ENCODE measurements at places on chromosomes 16 and 17.

DNA sequence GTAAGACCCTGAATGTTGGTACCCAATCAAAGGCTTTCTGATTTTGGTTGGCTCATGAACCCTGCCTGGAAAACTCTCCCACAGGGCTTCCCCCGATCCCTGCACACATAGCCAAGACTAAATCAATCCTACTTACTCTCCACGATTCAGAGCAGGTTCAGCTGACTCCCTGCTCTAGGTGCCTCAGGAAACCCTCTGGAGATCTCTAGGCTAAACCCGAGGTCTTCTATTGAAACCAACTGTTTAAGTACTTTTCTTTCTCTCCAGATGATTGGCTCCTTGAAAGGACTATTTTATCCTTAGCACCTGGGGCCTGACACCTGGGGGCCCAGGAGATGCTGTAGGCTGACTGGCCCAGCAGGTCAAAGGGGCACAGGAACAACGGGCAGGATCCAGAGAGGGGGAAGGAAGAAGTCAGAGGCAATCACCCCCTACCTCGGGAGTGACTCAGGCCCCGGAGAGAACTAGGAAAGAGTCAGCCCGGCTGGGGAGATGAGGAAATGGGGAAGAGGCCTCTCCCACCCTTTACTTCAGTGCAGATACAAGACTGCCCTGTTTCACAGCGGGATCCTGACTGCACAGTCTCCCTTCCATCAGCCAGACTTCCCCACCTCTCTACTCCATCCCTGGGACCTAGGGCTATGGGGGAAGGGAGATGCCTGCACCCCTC, 2.0 kb downstream of the TBC1D10B start:
- DNase-seq, result no peak

DNA sequence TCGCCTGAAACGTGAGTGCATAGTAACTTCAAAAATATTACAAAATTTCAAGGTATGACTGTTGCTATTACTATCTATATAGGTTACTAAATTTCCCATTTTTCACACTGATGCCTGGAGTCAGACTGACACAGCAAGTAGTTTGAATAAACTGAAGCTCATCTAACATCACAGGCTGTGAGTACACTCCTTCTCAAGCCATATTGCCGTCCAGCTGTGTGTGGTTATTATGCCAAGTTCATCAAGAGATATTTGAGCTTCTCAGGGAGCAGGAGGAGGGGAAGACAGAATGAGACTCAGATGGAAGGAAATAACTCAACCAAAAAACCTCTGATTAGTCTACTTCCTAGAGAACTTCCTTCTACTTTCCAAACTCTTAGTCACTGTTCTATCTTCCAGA, 473.9 kb downstream of the TOX3 start:
- no peak for DNase-seq

DNA sequence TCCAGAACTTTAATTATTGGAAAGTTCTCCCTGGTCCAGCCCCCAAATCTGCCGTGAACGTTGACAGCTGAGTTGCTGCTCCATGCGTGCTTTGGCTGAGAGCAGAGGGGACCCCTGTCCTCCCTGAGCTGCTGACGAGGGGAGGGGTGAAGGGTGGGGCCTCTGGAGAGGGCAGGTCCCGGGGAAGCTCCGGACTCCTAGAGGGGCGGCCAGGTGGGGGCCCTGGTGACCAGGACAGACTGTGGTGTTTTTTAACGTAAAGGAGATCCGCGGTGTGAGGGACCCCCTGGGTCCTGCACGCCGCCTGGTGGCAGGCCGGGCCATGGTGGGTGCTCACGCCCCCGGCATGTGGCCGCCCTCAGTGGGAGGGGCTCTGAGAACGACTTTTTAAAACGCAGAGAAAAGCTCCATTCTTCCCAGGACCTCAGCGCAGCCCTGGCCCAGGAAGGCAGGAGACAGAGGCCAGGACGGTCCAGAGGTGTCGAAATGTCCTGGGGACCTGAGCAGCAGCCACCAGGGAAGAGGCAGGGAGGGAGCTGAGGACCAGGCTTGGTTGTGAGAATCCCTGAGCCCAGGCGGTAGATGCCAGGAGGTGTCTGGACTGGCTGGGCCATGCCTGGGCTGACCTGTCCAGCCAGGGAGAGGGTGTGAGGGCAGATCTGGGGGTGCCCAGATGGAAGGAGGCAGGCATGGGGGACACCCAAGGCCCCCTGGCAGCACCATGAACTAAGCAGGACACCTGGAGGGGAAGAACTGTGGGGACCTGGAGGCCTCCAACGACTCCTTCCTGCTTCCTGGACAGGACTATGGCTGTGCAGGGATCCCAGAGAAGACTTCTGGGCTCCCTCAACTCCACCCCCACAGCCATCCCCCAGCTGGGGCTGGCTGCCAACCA, at the start of gene MC1R:
MC1R (plus strand) TSS at position 410 of the 895 bp plus-strand sequence; CDS start at position 807, 397 bp downstream.
- no peak for DNase-seq

DNA sequence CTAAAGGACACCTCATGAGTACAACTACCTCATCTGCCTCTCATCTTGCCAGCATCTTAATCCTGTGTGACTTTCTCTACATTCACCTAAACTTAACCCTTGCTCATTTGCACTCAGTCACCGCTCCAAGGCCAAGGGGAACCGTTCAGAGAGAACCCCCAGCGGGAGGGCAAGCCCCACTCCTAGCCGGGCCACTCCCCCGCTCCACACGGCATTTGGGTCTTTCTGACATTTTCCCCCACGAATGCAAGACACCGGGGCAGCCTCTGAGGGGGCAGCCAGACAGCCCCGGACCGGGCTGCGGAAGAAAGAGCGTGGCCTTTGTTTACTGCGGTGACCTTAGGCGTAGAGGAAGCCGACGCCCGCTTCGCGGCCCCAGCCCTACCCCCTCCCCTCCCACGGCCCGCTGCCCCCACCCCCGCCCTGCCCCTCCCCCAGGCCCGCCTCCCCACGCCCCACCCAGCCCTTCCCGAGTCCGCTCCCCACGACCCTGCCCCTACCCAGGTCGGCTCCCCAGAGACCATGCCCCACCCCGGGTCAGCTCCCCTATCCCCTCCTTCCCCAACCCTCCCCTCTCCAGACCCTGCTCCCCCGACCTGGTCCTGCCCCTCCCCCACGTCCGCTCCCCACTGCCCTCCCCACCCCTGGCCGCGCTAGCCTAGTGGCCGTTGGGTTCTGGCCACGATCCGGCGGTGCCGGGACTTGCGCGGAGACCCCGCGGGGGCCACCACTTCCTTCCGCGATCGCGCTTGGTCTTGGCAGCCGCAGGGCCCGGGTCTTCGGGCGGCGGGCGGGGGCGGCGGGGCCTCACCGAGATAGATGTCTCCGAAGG, 789 bp downstream of the CSNK1D start:
- DNase-seq, result peak; percentile 53

- no peak for DNase-seq
Measured at GRCh38 chr16:49755716-49756505, 100.0 kb downstream of the ZNF423 start.

- DNase-seq, result no peak
Measured at GRCh38 chr17:39679521-39680192, 8.2 kb downstream of the PGAP3 start.

- DNase-seq, result no peak
Measured at GRCh38 chr17:26818736-26819135, 475.2 kb upstream of the WSB1 start.

- no peak for DNase-seq
Measured at GRCh38 chr16:87583453-87584131, 18.7 kb upstream of the JPH3 start.

DNA sequence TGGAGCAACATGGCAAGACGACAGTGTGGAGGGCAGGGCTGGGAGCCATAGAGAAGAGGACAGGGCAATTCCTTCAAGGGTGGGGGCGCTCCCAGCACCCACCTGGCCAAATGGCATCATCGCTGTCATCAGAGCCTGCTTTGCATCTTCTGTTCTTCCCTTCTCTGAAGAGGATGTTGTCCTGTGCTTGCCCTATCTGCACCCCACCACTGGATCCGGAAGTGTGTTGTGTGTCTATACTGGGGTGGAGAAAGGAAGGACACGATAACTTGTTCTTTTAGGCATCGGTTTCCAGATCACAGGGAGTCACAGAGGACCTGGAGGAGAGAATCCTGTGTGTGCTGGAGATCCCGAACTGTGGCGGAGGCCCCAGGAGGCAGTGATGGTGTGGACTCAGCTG, 25.7 kb upstream of the ANKRD40CL start:
- DNase-seq, result no peak

DNA sequence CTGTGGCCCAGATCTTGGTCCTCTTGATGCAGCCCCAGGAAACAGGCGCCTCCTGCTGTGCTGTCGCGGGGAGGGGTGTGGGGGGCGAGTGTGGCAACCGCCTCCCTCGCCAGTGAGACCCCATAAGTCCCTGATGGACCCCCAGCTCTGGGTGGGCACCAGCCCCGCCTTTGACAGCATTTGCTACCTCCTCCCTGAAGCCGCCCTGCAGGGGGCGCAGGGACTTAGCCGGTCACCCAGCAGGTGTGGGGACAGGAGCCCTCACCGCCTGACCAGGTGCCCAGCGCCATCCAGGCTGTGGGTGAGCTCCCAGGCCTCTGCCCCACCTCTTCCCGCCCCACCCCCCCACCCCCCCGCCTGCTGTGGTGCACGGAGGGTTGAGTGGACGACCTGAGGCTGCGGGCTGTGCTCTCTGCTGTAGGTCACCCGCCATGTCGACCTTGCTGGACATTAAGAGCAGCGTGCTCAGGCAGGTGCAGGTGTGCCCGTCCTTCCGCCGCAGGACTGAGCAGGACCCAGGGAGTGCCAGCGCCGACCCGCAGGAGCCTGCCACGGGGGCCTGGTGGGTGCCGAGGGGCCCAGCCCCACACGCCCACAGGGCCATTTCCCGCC, 4.8 kb downstream of the BAIAP3 start:
- DNase-seq, result peak; percentile 67

- DNase-seq, result no peak
Measured at GRCh38 chr17:18246109-18246725, 12.3 kb downstream of the FLII start.

DNA sequence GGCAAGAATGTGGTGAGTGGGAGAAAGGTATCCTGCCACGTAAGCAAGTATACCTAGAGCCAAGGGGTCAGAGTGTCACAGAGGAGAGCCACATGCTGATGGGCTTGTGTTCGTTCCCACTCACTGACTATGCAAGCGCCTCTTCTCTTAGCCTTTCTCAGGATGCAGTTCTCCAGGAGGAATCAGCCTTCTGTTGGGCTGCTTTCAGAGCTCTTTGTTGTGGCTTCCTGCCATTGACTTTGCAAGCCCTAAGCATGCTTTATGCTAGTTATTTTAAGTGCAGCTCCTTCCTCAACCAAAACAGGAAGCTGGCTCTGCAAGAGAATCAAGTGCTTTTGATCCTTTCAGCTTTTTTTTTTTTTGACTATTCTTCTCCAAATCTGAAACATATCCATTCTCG, 66.6 kb downstream of the SIAH1 start:
- no peak for DNase-seq

- DNase-seq, result no peak
Measured at GRCh38 chr16:70018254-70018653, 67.1 kb downstream of the CLEC18A start.

GRCh38 chr17:57861000-57861789, 11.4 kb upstream of the MRPS23 start:
- peak; percentile 23 for DNase-seq

GRCh38 chr16:47079860-47080259, 63.9 kb downstream of the NETO2 start:
- DNase-seq, result no peak
